ENCODE measurements at places on chromosomes 1 and 21.

GRCh38 chr1:207156095-207156494, 52.1 kb downstream of the C4BPA start:
- DNase-seq: no peak

GRCh38 chr1:207128336-207128921, 24.4 kb downstream of the C4BPA start:
- no peak for DNase-seq

GRCh38 chr21:43758811-43759210, 17.3 kb downstream of the CSTB start:
- DNase-seq: no peak

DNA sequence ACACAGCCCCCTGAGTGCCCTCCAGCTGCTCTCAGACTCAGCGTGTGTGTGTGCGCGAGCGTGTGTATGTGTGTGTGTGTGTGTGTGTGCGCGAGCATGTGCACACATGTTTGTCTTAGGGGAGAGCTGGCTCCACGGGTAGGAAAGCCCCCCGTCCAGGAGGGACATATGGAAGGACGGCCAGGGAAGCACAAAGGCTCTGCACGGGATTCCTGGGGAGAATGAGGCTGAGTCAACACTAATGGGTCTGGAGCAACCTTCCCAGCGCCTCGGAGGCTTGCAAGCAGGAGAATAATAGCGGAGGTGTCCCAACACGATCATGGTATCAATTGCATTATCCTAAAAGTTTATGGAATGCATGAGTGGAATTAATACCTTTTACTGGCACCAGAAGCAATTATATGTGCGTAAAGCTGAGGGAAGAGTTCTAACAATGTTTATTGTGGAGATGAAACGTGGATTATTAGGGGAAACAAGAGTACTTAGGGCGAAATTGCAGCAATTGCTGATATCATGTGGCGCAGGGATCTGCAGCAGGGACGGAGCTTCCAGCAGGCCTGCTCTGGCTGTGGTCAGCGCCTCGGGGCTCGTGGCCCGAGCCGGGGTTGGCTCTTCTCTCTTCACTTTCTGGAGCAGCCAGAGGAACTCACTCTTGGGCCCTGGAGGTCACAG, 40.3 kb upstream of the CCDC27 start:
- no peak for DNase-seq

- no peak for DNase-seq
Observed at GRCh38 chr21:35050348-35051286, 1.5 kb upstream of the RUNX1 start.

DNA sequence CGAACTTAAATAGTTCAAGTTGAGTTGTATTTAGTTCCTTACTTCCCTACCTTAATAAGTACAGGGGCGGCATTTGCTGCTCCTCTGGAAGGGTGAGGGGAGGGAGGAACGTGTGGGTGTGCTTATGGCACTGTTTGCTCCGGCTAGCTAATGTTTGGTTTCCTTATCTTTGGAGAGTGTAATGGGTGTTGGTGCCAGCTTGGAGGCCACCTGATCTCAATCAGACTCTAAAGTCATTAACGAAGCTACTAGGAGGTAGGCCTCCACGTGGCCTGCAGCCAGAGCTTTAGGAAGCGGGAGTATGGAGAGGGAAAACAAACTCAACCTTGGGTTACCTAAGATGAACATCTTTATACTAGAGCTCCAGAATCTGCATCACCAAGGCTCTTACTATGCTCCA, 43.0 kb upstream of the RAP1A start:
- no peak for DNase-seq

- no peak for DNase-seq
Observed at GRCh38 chr1:100767176-100767890, 47.8 kb downstream of the VCAM1 start.

GRCh38 chr21:35226328-35226727, 177.2 kb upstream of the RUNX1 start:
- no peak for DNase-seq

GRCh38 chr1:5648410-5649165, 343.6 kb downstream of the NPHP4 start:
- DNase-seq: no peak

GRCh38 chr1:67350783-67351182, 43.1 kb downstream of the IL12RB2 start:
- DNase-seq: no peak

DNA sequence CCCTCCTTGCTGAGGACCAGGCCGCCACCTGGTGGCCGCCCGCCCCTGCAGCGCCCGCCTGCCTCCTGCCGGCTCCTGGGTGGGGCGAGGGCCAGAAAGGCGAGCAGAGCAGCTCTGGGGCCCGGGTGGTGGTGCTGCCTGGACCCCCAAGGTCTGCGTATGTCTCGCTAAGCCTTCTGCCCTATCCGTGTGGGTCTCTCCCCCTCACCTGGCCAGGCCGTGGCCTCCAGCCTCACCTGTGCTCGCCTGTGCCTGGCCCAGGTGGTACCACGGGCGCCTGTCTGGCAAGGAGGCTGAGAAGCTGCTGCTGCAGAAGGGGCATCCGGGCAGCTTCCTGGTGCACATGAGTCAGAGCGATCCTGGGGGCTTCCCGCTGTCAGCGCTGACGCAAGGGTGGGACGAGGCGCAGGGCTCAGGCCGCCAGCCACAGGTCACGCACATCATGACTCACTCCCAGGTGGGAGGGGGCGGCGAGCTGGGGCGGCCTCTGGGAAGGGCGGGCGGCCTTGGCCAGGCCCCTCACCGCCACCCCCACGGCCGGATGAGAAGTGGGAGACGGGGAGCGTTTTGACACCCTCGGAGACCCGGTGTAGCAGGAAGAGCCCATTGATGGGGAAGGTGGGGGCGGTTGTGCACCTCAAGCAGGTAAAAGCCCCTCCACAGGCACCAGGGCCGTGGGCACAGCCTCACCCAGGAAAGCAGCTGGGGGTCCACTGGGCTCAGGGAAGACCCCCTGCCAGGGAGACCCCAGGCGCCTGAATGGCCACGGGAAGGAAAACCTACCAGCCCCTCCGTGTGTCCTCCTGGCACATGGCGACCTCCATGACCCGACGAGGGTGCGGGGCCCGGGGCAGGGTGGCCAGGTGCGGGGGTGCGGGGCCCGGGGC, 9.9 kb downstream of the RNF223 start:
- peak; percentile 53 for DNase-seq

- DNase-seq: no peak
Observed at GRCh38 chr1:246728311-246728710, 4.1 kb downstream of the SCCPDH start.

DNA sequence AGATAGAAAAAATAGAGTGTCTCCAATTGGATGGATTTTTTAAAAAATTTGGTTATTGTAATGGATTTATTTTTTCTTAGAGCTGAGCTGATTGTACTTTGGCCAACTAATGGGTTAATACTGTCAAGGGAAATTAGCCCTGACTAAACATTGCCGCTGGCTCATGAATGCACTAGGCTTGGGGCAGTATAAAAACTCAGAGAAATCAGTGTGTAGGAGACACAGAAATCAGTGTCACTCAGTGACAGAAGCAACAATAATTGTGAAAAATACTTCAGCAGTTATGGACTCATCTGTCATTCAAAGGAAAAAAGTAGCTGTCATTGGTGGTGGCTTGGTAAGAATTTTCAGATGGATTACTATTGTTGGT, at the start of gene KMO:
Gene KMO, plus strand, starts transcription at position 217 of the 370 bp plus-strand sequence. Its CDS starts 67 bp downstream, at position 284.
- DNase-seq: no peak

- DNase-seq: no peak
Observed at GRCh38 chr1:41362357-41362721, 1.1 kb downstream of the FOXO6 start.

DNA sequence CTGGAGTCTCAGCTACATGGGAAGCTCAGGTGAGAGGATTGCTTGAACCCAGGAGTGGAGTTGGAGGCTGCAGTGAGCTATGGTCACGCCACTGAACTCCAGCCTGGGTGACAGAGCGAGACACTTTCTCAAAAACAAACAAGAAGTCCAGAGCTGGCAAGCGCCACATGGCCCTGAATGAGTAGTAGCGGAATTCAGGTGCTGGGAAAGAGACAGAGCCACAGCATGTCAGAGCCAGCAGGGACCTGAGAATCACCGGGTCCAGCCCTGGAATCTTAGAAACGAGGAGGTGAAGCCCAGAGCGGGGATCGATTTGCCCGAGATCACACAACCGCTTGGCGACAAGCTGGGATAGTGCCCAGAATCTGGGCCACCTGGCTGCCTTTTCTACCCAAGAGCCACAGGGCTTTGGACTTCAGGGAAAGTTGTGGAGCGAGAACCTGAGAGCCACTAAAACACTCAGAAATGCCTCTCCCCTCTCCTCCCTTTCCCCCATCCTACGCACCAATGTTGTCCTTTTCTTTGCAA, 9.8 kb downstream of the ARL8A start:
- DNase-seq: no peak

GRCh38 chr21:16642353-16642752, 870.5 kb upstream of the CXADR start:
- no peak for DNase-seq

Measured in activated naive CD4-positive, alpha-beta T cell (primary cell).